ENCODE measurements at places on chromosomes 4 and X. TPM values are rescaled to one million over a fixed set of nuclear protein-coding genes. Genes with fewer than 3 reads are reported as not detected.
A peak's percentile ranks its signal among the peaks of the same experiment; 100 is the strongest.

GRCh38 chr4:164488114-164488513, 265.8 kb upstream of the SMIM31 start:
- H3K4me1 ChIP-seq: no peaks in the 10 kb centered on the region
- no peak overlapping the region for H3K4me3 ChIP-seq
- no peak overlapping the region for H3K27ac ChIP-seq
- H3K27me3 ChIP-seq: no peaks in the 10 kb centered on the region
- DNase-seq: no peak

TRPC3 gene
- total RNA-seq: 1.1 TPM

DNA sequence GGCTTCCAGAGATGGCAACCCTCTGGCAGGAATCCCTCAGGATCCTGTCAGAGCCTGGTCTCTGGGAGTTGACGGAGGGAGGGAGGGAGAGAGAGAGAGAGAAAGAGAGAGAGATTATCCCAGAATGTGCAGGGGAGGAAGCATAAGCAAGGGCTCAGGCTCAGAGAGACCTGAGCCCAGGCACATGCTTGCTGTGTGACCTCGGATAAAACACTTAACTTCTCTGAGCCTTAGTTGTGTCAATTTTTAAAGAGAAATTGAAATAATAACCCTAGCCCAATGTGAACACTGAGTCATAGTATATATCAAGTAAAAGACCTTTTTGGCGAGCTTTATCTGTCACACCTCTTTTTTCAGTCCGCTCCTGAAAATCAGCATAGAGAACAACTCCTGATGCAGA, 473 bp upstream of the USP51 start:
- no peaks in the 10 kb centered on the region for H3K27me3 ChIP-seq
- peak overlapping the region; percentile 91 for H3K27ac ChIP-seq
- DNase-seq: no peak
- no peaks in the 10 kb centered on the region for H3K4me1 ChIP-seq
- H3K36me3 ChIP-seq: no peaks in the 10 kb centered on the region

- H3K27me3 ChIP-seq: no peaks in the 10 kb centered on the region
- no peaks in the 10 kb centered on the region for H3K36me3 ChIP-seq
- no peaks in the 10 kb centered on the region for H3K4me1 ChIP-seq
- no peak overlapping the region for H3K27ac ChIP-seq
- no peak for DNase-seq
These were observed 112.0 kb upstream of the TTC29 start for GRCh38 chr4:147057611-147058190.

DNA sequence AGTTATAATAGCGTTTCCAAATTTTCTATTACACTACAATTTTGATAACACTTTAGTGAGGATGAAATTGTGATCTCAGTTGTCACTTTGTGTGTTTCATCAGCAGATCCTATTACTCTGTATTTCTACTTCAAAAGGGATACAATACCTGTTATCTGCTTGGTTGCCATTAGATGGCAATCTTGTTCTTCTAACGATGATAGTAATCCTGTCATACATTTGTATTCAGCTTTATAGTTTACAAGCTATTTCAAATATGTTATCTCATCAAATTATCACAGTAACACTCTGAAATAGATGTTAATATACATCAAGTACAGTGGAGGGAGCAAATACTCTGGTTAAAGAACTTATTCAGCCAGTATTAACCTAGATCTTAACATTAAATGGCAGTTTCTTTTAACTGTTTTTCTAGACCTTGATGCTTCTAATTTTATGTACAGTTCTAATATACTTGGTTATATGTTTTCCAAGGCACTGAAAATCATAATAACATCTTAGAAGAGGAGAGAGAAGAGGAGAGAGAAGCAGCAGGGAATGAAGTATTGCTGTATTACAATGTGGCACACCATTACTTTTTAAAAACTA, 292.0 kb downstream of the CCSER1 start:
- DNase-seq: no peak
- H3K4me1 ChIP-seq: no peaks in the 10 kb centered on the region
- no peak overlapping the region for H3K4me3 ChIP-seq
- no peak overlapping the region for H3K27ac ChIP-seq
- H3K36me3 ChIP-seq: no peaks in the 10 kb centered on the region

ZCCHC12 gene
- not detected for total RNA-seq

NXF3 gene
- total RNA-seq: not detected

DNA sequence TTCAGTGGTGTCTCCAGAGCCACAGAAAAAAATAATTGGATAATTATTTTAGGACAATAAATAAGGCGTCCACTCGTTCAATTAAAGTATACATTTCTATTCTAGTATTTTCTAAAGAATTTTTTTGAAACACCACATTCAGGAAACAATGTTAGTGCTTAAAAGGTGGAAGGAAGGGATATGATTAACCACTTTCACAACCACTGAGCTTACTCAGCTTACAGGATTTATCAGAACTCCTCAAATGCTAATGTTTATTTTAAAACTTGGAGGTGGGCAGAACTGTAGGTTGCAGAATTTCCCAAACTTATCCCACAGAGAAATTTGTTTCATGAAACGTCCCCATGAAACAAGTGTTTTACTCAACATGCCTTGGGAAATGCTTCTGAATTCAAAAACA, 54.3 kb upstream of the MAGEB2 start:
- no peaks in the 10 kb centered on the region for H3K4me1 ChIP-seq
- DNase-seq: no peak
- H3K27me3 ChIP-seq: no peaks in the 10 kb centered on the region
- H3K4me3 ChIP-seq: no peak overlapping the region
- H3K36me3 ChIP-seq: no peaks in the 10 kb centered on the region

- H3K27me3 ChIP-seq: no peaks in the 10 kb centered on the region
- DNase-seq: no peak
- H3K4me1 ChIP-seq: no peaks in the 10 kb centered on the region
- H3K27ac ChIP-seq: no peak overlapping the region
- no peaks in the 10 kb centered on the region for H3K36me3 ChIP-seq
These were observed 1266.8 kb upstream of the PCDH7 start for GRCh38 chr4:29453303-29453820.

GRCh38 chr4:27791640-27792039, 931.0 kb downstream of the STIM2 start:
- H3K27me3 ChIP-seq: no peaks in the 10 kb centered on the region
- H3K36me3 ChIP-seq: no peaks in the 10 kb centered on the region
- H3K4me1 ChIP-seq: no peaks in the 10 kb centered on the region
- no peak overlapping the region for H3K4me3 ChIP-seq
- DNase-seq: no peak

GRCh38 chr4:23884261-23884660, 5.6 kb downstream of the PPARGC1A start:
- DNase-seq: no peak
- H3K36me3 ChIP-seq: no peaks in the 10 kb centered on the region
- H3K27ac ChIP-seq: no peak overlapping the region
- no peaks in the 10 kb centered on the region for H3K27me3 ChIP-seq
- no peak overlapping the region for H3K4me3 ChIP-seq

SLC16A2 gene
- 10.7 TPM for total RNA-seq

- no peaks in the 10 kb centered on the region for H3K36me3 ChIP-seq
- no peaks in the 10 kb centered on the region for H3K4me1 ChIP-seq
- no peak overlapping the region for H3K4me3 ChIP-seq
- no peak overlapping the region for H3K27ac ChIP-seq
- H3K27me3 ChIP-seq: no peaks in the 10 kb centered on the region
- no peak for DNase-seq
These were observed 344.8 kb upstream of the MAGEC2 start for GRCh38 chrX:142549923-142550322.

REPS2 gene
- 4.7 TPM for total RNA-seq

RNF175 gene
- total RNA-seq: not detected

GRCh38 chr4:12975511-12975910, 508.6 kb downstream of the RAB28 start:
- H3K27me3 ChIP-seq: no peaks in the 10 kb centered on the region
- no peaks in the 10 kb centered on the region for H3K4me1 ChIP-seq
- no peak for DNase-seq
- no peak overlapping the region for H3K27ac ChIP-seq
- no peaks in the 10 kb centered on the region for H3K36me3 ChIP-seq

DNA sequence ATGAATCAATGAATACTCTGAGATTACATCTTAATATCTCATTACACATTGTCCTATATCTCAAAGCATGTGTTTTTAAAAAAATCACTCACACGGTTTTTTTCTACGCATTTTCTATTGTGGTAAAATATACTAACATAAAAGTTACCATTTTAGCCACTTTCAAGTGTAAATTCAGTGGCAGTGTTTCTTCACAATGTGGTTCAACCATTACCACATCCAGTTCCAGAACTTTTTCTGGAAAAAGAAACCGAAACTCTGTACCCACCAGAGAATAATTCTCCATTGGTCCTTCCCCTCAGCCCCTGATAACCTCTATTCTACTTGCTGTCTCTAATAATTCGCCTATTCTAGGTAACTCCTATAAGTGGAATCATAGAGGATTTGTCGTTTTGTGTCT, 35.3 kb upstream of the ACSL1 start:
- no peak for DNase-seq
- no peak overlapping the region for H3K27ac ChIP-seq
- no peaks in the 10 kb centered on the region for H3K36me3 ChIP-seq
- H3K27me3 ChIP-seq: no peaks in the 10 kb centered on the region
- no peak overlapping the region for H3K4me3 ChIP-seq
